GM23248 (cell line): ENCODE measurements at places on chromosomes 4 and X. TPM values are rescaled to one million over a fixed set of nuclear protein-coding genes. Genes with fewer than 3 reads are reported as not detected.
A peak's percentile ranks its signal among the peaks of the same experiment; 100 is the strongest.

Gene F11
- polyA plus RNA-seq, result not detected in 2 replicates

Gene YIPF7
- polyA plus RNA-seq, result not detected in 2 replicates

Gene NXF2B
- polyA plus RNA-seq, result not detected in 2 replicates

Gene ASMT
- polyA plus RNA-seq, result not detected in 2 replicates

Gene GAGE12F
- not detected in 2 replicates for polyA plus RNA-seq

Gene ANK2
- 8.8 and 10.9 TPM in 2 replicates for polyA plus RNA-seq

Gene CTAG1B
- polyA plus RNA-seq, result not detected in 2 replicates

Gene TCEAL2
- polyA plus RNA-seq, result not detected in 2 replicates

Gene CDS1
- polyA plus RNA-seq, result 0.04 TPM in 1 of 2 replicates, not detected in the other

Gene EGFL6
- polyA plus RNA-seq, result not detected in 2 replicates

DNA sequence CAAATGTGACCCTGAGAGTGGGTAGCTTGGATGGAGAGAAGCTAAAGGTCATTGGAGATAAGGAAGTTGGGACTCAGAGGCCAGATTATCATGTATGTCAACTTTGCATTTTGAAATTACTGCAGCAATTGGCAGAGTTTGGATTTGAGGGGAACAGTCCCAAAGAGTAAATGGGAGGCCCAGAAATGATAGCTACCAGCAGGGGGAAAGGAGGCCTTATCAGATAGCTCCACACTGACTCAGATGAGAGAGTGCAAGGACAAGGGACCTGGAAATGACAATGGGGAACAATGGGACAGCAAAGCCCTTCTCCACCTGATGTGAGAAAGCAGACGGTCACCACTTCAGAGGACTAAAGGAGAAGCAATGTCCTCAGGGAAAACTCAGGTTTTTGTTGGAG, 201.5 kb upstream of the JADE1 start:
- DNase-seq, result no peak

- no peak for DNase-seq
These were observed 860.1 kb upstream of the INTU start for GRCh38 chr4:126772662-126773061.

GRCh38 chr4:10281996-10282395, 165.4 kb upstream of the WDR1 start:
- DNase-seq, result peak; percentile 21

GRCh38 chrX:134368126-134368525, 91.8 kb upstream of the HPRT1 start:
- no peak for DNase-seq

GRCh38 chr4:145083891-145084605, 13.9 kb downstream of the ANAPC10 start:
- DNase-seq, result peak; percentile 6

DNA sequence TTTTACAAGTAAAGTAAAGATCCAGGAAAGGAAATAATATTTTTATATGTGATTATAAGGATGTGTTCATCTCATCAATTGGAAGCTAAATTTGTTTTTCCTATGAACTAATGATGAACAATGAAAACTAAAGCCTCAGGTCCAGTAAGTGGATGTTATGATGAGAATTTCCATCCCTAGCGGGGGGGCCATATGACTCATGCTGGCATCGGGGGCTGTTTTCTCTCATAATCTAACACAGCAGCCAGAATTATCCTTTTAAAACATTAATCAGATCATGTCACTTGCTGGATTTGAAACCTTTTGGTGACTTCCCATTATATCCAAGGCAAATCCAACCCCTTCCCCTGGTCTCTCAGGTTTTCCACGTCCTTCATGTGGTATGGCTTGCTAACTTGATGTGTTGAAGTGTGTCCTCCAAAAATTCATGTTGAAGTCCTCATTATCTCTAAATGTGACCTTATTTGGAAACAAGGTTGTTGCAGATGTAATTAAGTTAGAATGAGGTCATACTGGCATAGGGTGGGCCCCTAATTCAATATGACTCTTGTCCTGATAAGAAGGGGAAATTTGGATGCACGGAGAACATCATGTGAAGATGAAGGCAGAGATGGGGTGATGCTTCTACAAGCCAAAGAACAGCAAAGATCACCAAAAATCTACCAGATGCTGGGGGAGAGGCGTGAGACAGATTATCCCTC, 96.8 kb downstream of the AKAP4 start:
- peak; percentile 10 for DNase-seq

- DNase-seq, result peak; percentile 94
These were observed 58.7 kb upstream of the KDR start for GRCh38 chr4:55183926-55184599.

- DNase-seq, result peak; percentile 72
These were observed 202.2 kb upstream of the GPRIN3 start for GRCh38 chr4:89509708-89510281.

- DNase-seq, result no peak
These were observed 48.8 kb upstream of the PGRMC1 start for GRCh38 chrX:119187298-119187697.

DNA sequence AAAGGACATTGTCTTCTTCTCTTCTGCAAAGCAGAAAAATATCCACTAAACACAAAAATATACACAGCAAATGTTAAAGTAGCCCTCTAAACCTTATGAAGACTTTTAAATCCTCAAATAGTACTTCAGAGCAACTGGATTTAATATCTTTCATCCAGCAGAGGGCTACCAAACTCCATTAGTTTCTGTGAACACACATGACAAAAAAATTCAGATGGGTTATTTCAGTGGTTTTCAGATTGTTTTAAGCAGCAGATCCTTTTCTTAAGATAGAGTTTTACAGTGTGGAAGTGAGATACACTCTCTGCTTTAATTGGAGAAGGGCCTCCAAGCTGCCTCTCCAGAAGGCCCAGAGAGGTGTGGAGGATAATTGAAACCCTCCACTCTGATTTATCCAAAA, 56.7 kb downstream of the ANK2 start:
- DNase-seq, result peak; percentile 77

DNA sequence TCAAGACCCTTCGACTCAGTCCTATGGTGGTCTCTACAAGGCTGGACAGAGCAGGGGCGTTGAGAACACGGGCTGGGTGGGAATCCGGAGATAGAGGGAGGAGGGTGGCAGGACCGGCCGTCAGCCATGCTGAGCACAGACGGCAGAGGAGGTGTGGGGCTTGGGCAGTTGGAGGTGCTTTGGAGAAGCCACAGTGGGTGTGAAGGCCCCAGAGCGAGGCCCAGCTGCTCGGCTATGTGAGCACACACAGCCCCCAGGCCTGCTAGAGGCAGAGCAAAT, 4.2 kb downstream of the PDE6B start:
- no peak for DNase-seq

GRCh38 chrX:20143111-20143510, 1.5 kb upstream of the EIF1AX start:
- no peak for DNase-seq

GRCh38 chr4:26131711-26132110, 189.1 kb upstream of the RBPJ start:
- DNase-seq, result no peak

GRCh38 chrX:9327747-9328145, 137.1 kb upstream of the TBL1X start:
- peak; percentile 57 for DNase-seq

DNA sequence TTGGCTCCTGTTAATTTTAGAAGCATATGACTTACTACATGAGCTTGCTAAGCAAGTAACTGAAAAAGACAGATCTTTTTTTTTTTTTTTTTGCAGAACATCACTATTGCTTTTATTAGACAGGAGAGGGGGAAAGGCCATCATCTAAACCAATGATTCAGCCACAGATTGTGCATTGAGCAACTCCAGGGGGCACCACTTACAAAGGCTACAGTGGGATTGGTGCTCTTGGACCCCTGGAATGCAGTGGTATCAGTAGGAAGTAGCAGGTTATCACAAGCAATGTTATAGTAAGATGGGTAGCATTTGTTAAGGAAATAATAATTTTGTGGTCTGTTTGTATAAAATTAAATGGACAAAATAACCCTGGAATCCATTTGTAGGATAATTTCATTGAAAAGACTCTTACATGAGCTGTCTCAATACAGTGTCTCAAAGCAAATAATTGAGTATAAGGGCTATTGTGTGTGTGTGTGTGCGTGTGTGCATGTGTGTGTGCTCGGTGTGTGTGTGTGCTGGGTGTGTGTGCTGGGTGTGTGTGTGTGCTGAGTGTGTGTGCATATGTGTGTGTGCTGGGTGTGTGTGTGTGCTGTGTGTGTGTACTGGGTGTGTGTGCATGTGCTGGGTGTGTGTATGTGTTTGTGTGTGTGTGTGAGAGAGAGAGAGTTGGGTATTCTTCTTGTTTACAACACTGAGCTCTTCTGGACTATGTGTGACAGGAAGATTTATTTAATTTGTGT, 296.3 kb downstream of the PCDH7 start:
- DNase-seq, result no peak

GRCh38 chrX:112056886-112057285, 25.7 kb downstream of the TRPC5 start:
- DNase-seq, result no peak

DNA sequence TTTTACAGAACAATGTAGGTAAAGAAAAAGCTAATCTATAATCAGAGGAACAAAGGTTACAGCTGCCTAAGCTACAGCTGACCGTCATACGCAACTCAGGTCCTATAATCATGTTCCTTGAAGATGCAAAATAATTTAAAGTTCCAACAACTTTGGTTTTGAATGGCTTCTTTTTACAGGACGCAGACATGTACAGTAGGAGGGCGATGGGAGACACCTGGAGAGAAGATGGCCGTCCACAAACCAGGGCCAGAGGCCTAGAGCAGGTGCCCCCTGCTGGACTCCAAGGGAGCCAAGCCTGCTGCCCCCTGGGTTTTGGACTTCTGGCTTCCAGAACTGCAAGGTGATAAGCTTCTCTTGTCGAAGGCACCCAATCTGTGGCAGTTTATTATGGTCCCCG, 10.6 kb downstream of the HGFAC start:
- DNase-seq, result no peak

GRCh38 chr4:118034053-118034785, at the start of gene NDST3:
Gene NDST3 (plus strand): TSS chr4:118034486. CDS start chr4:118053911, 19,425 bp downstream.
- peak; percentile 37 for DNase-seq

- no peak for DNase-seq
These were observed 1112.4 kb downstream of the STIM2 start for GRCh38 chr4:27973056-27973455.

DNA sequence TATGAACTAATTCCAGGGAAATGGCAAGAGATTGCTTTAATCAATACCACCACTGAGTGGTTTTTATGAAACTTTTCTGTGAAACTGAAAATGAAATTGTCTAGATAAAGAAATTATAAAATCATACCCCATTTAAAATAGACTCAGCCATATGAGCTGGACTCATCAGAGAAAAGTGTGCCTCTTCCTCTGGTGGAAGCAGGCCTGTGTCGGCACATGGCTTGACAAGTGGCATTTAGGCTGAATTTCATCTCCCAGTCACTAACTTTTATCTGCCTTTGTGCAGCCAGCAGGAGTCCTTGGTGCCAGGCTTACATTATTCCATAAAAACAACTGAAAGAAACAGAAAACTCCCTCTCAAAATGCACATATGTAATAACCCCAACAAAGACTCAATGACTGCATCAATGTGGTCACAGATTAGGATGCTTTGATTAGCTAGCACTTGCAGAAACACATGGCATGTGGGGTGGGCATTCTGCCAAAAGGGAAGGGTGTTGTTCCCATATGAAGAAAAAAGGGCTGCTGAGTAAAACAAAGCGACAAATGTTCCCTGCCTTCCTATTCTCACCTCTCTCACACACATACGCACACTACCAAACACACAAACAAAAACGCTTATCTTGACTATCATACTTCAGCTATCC, 232.3 kb downstream of the PABPC4L start:
- peak; percentile 2 for DNase-seq

GRCh38 chrX:39650768-39651347, 446.9 kb downstream of the BCOR start:
- no peak for DNase-seq

DNA sequence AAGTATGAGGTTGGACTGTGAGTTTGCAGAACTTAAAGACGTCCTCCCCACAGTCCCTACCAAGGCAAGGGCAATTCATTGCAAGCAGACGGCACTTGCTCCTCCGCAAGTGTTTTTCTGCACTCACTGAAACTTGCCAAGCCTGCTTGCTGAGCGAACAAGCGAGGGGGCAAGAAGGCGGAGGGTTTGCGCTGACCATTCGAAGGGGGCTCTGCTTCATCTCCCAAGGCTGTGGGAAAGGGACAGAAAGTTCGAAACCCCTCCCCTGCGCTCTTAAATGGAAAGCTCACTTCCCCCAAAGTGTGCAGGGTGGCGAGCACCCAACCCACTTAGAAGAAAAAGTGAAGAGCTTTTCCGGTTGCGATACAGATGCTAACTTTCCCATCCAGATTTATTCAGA, 1.4 kb downstream of the MID1 start:
- peak; percentile 43 for DNase-seq

DNA sequence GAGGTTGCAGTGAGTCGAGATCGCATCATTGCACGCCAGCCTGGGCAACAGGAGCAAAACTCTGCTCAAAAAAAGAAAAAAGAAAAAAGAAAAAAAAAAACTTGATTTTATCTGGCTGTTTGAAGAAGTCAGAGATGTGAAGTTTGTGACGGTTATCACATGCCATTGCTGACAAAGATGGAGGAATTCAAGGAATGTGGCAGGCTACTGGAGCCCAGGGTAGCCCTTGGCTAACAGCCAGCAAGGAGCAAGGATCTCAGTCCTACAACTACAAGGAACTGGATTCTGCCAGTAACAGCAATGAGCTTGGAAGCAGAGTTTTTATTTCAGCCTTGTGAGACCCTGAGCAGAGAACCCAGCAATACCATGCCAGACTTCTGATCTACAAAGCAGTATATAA, 24.3 kb upstream of the TET2 start:
- peak; percentile 14 for DNase-seq

GRCh38 chr4:153927451-153927850, 138.6 kb upstream of the SFRP2 start:
- peak; percentile 68 for DNase-seq

GRCh38 chr4:95193391-95194224, 355.2 kb downstream of the UNC5C start:
- DNase-seq, result no peak

GRCh38 chr4:36385951-36386571, 104.6 kb downstream of the DTHD1 start:
- DNase-seq, result no peak

DNA sequence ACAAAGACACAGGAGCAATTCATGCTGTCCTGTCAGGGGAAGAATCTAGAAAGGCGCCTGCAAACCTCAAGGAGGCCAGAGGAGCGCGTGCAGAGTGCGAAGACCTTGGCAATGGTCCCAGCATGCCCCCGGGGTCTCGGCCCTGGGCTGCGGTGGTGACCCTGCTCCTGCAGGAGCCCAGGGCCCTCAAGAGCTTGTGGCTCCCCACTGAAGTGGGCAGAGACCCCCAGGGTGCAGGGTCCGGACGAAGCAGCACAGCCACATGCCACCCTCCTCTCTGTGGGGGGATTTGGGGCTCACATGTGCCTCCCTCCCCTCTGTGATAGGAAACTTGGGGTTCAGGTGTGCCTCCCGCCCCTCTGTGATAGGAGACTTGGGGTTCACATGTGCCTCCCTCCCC, 39.3 kb downstream of the GAK start:
- no peak for DNase-seq

GRCh38 chrX:3461397-3462165, 115.1 kb upstream of the MXRA5 start:
- DNase-seq, result peak; percentile 48

DNA sequence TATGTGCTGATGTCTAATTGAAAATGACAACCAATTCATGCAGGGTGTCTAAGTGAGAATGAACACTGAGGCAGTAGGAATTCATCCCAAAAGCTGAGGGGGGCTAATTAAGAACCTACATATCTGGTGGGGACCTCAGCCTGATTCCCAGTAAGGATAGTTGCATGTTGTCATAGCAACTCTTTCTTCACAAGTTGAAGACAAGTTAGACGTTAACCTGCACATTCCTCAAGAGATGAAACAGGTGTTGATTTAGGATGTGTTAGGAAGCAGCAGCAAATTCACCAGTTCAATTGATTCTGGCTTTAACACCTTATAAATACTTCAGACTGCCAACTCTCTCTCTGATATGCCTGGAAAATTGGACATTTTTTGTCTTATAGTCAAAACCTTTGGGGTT, 7.3 kb downstream of the FNIP2 start:
- DNase-seq, result no peak
